Left cardiac atrium (tissue), 4 donors: ENCODE measurements at places on chromosomes 6 and 20. TPM values are rescaled to one million over a fixed set of nuclear protein-coding genes. Genes with fewer than 3 reads are reported as not detected.
A peak's percentile ranks its signal among the peaks of the same experiment; 100 is the strongest.

GRCh38 chr6:90530882-90531281 lies 56.0 kb downstream of the MAP3K7 start:
- no peak for DNase-seq

The NFATC2 gene
- total RNA-seq = 5.7 TPM

- no peak for DNase-seq
These were observed 122.5 kb downstream of the COL9A1 start for GRCh38 chr6:70180183-70180900.

The CDH26 gene
- 1.4 TPM for total RNA-seq

The FAM83D gene
- total RNA-seq = 0.42 TPM

DNA sequence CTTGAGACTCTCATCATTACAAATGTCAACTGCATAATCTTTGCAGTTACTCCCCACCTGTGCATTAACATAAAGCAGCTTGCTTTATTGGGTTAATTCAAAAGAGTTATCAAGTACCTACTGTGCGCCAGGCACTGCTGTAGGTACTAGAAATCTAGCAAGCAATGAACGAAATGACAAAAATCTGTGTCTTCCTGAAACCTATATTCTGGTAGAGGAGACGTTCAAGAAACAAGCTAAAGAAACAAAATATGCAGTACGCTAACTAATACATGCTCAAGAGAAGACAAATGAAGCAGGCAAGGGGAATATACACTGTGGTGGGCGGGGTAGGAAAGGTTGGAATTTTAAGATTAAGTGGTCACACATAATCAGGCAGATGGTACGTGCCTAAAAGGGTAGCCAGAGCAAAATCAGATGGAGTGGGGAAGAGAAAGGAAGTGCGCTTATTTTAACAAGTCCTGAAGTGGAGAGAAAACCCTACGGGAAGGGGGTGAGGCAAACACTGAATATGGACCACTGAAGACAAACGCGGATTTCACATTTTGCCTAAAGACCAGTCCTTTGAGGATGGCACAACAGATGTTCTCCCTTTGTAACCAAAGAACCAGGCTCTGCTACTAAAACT lies 1.2 kb downstream of the ELOVL2 start:
- no peak for DNase-seq

GRCh38 chr20:48962976-48963771 lies 41.7 kb downstream of the ARFGEF2 start:
- DNase-seq = no peak

DNA sequence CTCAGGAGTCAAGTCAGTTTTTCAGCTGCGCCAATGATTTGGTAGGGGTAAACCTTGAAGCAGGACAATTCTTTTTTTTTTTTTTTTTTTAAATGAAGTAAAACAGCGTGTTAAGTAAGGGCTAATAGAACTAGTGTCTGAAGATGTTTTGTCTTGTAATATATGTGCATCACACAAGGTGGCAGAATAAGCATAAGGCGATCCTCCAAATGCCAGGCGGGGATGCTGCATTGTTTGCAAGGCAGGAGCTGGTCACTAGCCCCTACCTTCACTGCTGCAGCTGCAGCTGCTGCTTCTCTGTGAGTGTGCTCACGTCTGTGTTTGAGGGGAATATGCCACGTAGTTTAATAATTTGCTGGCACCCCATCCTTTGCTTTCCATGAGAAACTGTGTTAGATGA lies 272.7 kb upstream of the MAP3K7 start:
- no peak for DNase-seq

DNA sequence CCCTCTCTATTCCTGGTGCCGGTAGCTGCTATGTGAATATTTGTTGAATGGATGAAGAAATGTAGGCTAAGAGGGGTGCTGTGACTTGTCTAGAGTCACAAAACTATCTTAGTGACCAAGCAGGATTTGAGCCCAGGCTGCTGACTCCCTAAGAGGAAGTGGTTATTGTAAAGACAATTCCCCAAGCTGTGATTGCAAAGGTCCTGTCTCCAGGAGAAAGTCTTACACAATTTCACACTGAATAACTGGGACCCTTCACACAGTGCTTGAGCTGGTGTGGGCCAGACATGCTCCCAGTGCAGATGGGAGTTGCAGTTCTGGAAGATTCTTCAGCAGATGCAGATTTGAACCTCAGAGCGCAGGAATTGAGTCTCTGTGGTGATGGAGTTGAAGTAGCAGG lies 38.1 kb downstream of the IYD start:
- DNase-seq = no peak

The HLA-DRB1 gene
- total RNA-seq = 45.9 TPM

DNA sequence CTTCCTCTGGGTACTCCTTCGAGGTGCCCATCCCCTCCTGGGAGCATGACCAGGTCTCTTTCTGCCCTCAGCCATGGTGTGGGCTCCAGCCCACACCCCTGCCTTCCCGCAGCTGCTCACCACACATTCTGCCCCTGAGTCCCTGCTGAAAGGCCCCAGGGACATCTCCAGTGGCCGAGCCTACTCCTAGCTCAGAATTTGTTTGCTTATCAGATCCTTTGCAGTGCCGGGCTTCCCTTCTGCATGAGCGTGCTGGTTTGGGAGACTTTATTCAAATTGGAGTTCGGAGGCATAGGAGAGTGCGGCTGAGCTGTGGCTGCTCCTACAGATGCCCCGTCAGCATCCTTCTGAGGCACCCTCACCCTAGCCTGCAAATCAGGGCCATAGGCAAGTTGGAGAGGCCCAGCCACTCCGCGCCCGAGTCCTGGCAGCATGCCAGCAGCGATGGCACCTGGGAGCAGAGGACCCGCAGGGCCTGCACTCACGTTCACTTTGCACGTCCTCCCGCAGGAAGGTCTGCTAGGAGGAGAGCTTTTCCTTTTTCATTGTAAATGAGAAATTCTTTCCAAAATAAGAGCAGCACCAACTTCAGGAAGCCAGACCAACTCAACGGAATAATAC lies 327.3 kb downstream of the QKI start:
- no peak for DNase-seq

GRCh38 chr6:71349976-71350615 lies 61.5 kb downstream of the OGFRL1 start:
- peak; percentile 40 for DNase-seq

DNA sequence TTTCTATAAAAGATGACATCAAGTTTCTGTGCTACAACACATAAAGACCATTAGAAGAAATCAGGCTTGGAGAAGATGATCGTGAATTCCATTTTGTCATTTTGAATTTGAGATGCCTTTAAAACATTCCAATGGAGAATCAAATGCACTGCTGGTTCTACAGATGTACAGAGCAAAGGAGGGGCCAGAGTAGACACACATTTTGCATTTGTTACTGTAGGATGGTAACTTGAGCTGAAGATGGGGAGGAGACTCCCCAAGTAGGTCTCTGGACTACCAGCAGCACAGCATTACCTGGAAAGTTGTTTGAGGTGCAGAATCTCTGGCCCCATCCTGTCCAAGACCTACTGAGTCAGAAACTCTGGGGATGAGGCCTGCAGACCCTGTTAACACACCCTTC lies 121.6 kb upstream of the RALGAPA2 start:
- DNase-seq = no peak

DNA sequence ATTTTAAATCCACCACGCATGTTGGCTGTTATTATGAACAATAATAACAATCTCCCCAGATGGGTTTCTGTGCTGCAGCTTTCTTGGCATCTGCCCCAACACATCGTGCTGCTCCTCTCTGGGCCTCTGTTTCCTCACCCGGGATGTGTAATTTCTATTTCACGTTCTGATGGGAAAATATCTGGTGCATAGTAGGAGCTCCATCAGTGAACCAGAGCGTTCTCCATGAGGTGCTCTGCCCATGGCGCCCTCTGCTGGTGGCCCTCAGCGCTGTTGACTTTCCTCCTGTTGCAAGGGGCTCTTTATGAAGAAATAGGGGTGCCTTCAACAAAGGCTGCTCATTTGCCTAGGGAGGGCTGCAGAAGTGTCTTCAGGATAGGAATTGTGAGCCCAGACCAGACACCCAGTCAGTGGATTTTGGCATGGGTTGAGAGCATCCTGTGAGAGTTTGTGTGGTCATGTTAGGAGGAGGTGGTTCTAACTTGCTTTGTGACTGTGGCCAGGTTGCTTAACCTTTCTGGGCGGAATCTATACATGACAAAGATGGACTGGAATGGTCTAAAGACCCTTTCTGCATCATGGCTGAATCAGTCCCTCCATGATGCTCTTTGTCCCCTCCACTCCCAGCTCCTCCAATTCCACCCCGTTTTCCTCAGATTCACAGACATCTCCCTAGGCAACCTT lies 8.1 kb downstream of the SCRT2 start:
- DNase-seq = peak; percentile 61

- no peak for DNase-seq
These were observed 68.4 kb downstream of the RREB1 start for GRCh38 chr6:7176208-7176607.

DNA sequence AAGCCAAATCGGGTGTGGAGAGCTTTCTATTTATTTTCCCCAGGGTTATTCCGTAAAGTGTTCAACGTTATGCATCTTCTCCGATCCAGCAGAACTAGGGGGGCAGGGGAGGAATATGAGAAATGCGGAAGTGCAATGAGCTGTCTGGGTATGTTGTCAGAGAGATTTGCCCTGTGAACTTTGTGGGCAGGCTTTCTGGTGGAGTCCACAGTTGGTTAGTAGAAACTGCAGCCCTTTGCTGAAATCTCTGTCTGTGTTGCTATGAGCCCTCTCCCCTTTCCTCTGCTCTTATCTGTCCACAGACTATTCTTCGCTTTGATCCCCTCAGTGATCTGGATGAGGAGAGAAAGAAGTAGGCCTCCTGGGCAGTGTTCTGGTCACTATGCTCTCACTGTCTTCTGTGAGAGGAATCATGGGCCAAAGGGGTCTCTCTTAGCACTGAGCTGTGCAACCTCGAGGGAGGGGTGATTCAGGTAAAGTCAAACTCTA lies 158.9 kb upstream of the FUT9 start:
- DNase-seq = no peak

The RRAGD gene
- total RNA-seq = 99.6 TPM

DNA sequence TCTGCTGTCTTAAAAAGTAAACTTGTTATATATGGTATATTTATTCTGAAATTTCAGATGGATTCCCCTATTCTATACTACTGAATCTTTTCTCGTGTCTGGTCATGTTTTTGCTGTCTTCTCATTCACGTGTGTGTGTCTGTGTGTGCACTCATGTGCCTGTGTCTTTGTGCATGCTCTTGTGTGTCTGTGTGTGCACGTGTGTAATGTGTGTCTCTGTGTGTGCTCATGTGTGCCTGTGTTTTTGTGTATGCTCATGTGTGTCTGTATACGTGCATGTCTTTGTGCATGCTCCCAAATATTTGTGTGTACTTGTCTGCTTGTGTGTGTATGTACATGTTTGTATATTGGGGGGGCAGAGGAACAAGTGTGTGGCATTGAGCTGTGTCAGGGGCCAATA lies 34.0 kb downstream of the PRR18 start:
- no peak for DNase-seq

DNA sequence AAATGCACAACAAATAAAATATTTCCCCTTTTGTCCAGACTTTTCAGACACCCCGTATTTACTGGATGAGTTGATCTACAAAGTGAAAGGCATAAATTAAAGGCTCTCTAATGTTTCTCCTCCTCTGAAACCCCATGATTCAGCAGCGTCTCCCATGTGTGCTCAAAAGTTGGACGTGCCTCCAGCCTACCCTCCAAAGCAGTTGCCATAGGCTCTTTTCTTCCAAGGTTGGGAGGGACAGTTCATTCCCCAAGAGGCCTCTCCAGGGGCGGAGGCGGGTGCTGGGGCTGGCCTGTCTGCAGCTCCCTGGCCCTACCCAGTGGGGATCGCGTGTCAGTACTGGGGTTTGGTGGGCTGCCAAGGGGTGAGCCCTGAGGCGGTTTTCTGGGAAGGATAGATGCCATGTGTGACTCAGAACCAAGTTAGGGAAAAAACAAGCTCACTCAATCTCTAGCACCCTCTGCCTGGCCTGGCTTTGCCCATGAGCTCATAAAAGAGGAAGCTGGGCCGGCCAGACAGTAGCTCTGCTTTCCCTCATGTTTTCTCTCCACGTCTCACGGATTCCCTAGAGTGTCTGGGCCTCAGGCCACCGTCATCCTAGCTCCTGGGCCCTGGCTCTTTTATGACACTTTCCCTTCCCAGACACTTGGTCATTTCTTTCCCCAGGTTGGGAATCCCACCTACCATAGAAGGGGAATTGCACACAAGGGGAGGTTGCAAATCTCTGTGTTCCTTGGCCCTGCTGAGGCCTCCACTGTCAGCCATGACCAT lies 8.0 kb upstream of the IER3 start:
- DNase-seq = peak; percentile 97

The LAMA5 gene
- 70.4 TPM for total RNA-seq

The DEFB123 gene
- not detected for total RNA-seq

- DNase-seq = peak; percentile 89
These were observed 40.4 kb upstream of the HMGA1 start for GRCh38 chr6:34196116-34196832.

GRCh38 chr6:139027620-139028182 lies 844 bp upstream of the ABRACL start:
- DNase-seq = no peak

DNA sequence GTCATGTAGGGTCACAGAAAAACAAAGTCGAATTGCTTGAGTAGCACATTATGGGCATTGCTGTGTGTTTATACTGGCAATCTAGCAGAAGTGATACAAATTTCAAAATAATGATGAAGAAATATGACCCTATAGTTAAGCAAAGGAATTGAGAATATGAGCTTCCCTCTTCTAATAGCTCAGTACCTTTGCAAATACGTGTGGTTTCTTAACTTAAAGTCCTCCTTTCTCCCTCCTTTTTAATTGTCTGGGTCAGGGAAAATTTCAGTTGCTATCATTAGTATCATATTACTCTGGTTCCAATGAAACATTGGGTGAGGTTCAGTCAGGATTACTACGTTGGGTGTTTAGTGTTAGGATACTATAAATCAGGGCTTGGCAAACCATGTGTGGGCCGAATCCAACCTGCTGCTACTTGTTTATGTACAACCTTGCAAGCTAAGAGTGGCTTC lies 166.8 kb upstream of the CARMIL1 start:
- no peak for DNase-seq

DNA sequence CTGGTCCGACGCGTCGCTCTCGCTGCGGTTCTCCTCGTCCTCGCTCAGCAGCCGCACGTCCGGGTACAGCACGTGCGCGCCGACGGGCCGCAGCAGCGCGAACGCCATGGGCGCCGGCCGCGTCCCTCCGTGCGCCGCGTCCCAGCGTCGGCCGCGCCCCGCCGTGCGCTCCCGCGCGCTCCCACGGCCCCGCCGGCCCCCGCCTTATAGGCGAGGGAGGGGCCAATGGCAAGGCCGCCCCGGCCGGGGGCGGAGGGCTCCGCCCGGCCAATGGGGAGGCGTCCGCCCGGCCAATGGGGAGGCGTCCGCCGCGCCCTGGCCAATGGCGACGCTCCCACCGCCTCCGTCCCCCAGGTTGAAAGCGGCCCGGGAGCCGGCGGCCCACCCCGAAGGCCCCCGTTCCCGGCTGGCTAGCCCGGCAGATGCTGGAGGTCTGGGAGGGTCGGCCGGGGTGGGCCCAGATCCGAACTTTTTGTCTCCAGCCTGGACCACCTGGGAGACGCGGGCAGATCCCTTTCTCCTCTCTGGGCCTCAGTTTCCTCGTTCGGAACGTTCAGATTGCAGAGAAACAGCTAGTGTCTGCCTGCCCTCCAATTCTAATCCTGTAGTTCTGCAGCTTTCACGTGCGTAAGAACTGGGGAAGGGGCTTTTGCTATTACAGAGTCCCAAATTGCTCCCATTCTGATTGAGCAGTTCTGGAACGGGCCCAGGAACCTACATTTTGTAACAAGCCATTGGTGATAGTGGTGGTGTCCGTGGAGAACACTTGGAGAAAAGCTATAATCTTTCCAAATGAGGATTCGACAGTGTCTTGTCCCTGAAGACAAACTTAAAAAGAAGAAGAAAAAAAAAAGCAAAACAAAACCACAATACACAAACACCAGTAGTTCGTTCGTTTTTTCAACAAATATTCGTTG lies at the start of gene TCF15:
Gene TCF15 (minus strand): TSS at position 180 of the 917 bp plus-strand sequence. CDS start 72 bp downstream, at position 108.
- peak; percentile 69 for DNase-seq
